HS-5 (cell line): ENCODE measurements at places on chromosomes 2 and 18.

DNA sequence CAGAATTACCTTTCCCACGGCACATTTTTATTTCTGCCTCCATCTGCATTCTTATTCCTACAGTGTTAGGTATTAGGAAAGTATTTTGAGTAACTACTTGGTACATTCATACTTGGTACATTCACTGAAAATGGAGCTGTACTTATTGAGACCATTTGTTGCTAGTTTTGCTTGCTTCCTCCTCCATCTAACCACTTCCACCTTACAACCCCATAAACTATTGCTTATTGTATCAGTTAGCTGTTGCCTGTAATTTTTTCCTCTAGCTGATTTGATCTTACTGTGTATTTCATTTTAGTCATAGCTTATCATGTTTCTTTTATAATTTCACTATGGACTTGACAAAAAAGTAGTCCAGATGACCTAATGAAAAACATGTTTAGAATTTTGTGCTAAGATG is 50.7 kb downstream of the AFTPH start:
- DNase-seq: no peak

GRCh38 chr2:210086292-210086691 is 83.9 kb downstream of the RPE start:
- DNase-seq: no peak

DNA sequence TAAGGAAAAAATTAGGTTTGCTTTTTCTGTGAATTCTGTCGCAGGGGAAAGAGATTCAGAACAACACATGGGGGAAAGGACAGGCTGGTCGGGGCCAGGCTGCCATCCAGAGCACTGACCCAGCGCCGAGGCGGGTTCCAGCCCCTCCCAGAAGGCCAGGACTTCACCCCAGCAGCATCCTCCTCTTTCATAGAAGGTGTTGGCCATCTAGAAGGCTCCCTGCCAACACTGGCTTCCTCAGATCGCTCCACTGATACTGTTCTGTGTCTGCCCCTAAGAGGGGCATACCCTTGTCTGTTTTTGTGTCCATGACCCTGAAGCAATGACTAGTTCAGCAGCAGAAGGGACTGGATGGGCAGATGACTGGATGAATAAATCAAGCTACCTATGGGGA is 144.5 kb downstream of the HDAC4 start:
- no peak for DNase-seq

- DNase-seq: no peak
Observed at GRCh38 chr18:58516514-58517285, 112.2 kb downstream of the ALPK2 start.

GRCh38 chr2:110933420-110933819 is 187.3 kb upstream of the BCL2L11 start:
- no peak for DNase-seq

DNA sequence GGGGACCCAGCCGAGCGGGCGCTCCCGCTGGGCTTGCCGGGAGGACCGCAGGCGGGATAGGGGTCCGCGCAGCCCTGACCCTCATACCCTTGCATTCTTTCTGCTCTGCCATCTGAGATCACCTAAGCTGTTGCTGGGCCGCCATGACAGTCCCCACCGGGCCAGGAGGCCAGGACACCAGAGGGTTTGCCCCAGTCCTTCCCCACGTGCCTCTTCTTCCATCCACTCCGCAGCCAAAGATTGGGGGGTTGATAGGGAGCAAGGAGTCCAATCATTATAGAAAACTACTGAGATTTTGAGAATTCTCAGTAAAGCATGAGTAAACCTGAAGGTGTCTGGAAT is 453 bp upstream of the GRB14 start:
- no peak for DNase-seq

GRCh38 chr2:177281400-177282180 is 17.1 kb upstream of the NFE2L2 start:
- no peak for DNase-seq

DNA sequence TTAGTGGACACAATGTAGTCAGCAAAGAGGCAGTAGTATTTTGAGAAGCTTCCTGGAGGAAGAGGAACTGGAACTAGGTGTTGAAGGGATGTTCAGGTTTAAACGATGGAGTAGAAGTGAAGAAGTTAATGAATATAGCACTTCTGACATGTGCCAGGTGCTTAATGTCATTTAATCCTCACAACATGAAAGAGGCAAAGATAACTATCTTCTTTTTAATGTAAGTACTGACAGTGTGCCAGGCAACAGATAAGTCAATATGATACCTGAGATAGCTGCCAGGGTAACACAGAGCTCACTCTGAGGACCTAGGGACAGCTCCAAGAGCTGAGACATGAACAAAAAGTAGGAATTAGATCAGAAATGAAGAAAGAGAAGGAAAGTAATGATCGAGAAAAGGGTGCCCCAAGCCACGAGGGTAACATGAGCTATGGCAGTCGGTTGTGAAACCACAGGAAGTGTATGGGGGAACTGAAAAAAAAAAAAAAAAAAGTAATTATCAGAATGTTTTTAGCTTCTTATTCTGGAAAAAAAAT is 140.7 kb downstream of the RNF144A start:
- no peak for DNase-seq

DNA sequence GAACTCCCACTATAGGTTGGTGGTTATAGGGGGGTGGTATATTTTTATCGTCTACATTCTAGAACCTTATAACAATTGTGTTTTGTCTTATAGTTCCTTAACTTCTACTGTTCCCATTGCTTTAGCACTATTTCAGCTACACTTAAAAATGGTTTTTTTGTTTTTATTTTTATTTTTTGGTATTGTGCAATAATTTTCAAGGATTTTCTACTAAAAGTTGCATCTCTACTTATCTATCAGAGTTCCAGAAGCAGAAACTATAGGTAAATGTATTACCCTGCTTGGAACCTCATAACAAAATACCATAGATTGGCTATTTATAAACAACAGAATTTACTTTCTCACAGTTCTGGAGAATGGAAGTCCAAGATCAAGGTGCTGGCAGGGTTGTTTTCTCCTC is 981.6 kb upstream of the CNTNAP5 start:
- no peak for DNase-seq
